ENCODE measurements at places on chromosomes 3 and 15.

DNA sequence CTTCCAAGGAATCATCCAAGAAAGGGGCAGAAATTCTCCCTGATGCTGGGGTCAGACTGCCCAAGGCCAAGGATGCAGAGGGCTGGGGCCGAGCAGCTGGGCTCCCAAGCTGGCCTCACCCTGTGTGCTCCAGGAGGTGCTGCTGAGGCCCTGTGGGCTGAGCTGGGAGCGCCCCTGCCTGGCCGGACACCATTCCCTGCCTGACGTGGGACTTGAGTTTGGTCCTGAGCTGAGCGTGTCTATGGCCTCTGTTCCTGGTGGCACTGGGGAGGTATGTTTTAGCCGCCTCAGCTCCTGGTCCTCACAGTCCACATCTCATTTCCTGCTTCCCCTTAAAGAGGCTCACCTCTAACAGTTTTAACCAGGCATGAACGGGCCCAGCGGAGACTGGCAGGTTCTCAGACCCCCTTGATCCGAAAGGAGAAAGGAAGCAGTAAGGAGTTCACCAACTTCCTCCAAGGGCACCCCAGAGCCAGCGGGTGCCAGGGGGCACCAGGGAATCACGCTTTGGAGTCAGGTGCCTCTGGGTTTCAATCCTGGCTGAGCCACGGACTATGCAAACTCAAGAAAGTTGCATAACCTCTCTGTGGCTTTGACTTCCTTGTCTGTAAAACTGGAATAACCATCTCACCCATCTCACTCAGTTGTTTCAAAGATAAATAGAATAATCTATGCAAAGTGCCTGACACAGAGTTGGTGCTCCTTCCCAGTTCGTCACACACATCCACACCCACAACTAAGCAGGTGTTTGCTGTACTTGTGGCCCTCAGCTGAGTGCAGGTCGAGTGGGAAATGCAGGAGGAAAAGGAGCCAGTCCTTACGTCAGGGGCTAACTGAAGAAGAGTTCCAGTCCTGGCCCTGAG is 48.6 kb downstream of the SLC12A8 start:
- no peak for DNase-seq

- DNase-seq, result no peak
These were observed 30.6 kb downstream of the FLNB start for GRCh38 chr3:58038675-58039292.

DNA sequence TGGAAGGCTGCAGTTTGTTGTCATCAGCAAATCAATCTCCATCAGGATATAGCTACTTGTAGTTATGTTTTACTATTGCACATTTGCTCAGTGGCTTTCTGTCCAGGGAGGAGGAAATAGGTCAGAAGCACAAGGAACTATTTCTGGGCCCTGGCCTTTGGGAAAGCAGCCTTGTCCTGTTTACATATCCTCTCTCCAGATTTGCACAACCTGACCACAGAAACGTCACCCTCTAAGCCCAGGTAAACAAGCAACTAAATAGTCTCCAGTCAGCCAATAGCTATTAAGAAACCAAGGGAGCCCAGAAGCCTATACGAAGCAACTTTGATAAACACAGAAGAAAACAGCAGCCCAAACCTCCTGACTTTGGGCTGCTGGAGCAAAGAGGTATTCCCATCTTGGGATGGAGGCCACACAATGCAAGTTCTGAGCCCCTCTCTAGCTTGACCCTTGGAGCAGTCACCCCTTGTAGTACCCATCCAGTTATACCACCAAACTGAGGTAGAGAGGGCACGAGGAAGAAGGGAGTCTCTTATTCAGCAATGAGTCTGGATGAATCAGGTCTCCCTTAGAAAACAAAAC is 2.3 kb upstream of the FEM1B start:
- DNase-seq, result no peak

- DNase-seq, result no peak
These were observed 32.1 kb downstream of the OXSM start for GRCh38 chr3:25821746-25822573.

DNA sequence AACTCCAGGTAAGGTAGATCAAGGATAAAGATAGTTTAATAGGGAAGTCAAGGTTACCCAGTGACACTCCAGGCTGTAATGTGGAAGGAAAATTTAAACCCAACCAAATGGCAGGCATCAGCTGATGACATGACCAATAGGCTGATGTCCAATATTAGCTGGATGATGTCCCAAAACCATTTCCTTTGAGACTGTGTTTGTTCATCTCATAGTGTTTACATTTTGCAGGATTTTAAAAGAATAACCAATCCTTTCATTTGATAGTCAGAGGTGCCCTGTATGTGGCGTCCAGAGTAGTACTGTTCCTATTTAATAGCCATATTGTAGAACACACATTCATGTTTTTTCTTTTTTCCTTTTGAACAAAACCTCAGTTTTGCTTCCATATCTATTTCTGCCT is 23.3 kb upstream of the TMEM158 start:
- no peak for DNase-seq

DNA sequence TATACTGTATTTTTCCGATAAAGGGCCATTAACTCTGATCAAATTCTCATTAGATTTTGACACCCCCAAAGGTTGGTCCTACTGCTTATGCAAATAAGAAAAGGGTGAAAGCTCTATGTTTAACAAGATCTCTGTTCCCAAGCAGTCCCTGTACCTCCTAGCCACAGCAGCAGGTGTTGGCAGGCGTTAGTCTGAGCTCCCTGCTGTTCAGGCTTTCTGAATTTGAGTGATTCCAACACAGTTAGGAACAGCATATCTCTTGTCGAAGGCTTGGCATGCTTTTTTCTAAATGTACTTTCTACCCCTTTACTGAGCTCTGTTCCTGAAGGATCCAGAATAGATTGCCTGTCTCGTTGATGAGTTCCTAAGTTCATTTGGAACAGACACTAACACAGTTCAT is 42.3 kb downstream of the MITF start:
- no peak for DNase-seq

DNA sequence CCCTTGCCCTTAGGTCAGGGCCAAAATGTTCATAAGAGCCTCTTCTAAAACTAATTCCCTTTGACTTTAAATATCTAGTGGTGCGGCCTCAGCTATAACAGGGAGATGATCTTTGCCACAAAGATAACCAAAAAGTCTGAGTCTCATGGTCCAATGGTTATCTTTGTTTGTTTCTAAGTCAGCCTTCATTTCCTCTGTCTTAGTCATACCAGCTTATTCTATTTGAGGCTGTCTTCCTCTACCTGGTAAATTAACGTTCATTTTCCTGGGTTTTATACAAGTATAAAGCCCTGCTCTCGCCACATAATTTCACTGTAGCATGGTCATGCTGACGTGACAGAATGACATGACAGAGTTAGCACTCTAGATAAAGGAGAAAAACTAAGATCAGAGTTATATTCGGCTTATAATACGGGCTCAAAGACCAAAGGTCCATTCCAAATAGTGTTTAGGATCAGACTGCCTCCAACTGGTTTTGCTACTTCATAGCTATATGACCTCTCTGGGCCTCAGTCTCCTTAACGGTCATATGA is 18.4 kb downstream of the ZNF860 start:
- DNase-seq, result no peak

GRCh38 chr3:146164971-146165769 is 4.2 kb upstream of the PLOD2 start:
- no peak for DNase-seq

DNA sequence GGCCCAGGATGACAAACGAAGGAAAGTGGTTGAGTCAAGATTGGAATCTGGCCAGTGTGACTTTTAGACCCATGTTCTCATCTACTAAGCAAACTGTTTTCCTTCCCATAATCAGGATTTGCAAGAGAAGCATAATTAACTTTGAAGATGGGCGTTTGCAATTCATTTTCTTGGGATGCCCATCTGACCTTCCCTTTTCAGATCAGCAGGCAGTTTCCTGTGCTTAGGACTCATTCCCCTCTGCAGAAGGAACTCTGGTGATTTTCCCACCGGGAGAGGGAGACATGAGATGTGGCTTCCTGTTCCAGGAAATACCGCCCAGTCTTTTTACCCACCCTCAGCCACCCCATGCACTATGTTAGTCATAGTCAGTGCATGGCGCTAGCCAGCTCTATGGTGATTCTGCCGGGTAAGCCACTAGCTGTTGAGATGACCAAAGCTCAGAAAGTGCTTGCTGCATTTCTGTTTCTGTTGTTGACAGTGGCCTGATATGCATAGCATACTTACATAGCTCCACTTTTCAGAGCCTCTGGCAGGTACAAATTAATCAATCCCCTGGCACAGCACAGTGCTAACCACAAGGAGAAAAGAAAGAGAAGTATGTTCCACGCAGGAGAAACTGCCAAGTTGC is 129.4 kb downstream of the VGLL4 start:
- no peak for DNase-seq

DNA sequence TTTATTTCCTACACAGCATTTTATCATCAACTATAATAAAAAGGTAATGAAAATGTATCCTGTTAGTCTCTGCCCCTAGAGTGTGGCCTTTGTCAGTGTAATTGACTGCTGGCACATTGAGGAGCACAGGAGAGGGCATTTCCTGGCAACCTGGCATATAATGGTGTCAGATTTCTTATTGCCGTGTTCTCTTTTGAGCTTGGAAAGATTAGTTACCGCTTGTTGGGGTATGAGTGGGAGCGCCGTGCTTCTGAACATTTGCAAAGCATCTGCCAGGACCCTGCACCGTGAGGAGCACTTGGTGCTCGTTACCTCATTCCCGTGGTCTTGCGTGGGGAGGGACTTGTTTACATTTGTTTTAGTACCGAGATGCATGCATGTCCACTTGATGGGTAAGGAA is 124.4 kb downstream of the PTPRG start:
- DNase-seq, result no peak

DNA sequence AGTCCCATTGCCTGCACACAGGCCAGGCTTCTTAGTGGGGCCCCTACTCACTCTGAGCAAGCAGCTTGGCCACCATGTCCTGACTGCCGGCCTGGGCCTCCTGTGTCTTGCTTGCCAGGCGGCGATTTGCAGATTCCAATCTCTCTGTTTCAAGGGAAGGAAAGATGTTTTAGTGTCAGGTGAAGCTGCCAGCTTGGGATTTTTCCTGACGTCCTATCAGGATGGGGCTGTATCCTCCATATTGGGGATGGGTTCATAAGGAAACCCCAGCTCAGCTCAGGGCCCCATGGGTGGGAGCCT is 8.5 kb downstream of the AMOTL2 start:
- DNase-seq, result no peak

All from NCI-H187 (cell line).